ENCODE measurements at places on chromosomes 4 and X. TPM values are rescaled to one million over a fixed set of nuclear protein-coding genes. Genes with fewer than 3 reads are reported as not detected.
A peak's percentile ranks its signal among the peaks of the same experiment; 100 is the strongest.

SSX4 gene
- total RNA-seq = not detected

PDS5A gene
- total RNA-seq = 75.5 TPM

DNA sequence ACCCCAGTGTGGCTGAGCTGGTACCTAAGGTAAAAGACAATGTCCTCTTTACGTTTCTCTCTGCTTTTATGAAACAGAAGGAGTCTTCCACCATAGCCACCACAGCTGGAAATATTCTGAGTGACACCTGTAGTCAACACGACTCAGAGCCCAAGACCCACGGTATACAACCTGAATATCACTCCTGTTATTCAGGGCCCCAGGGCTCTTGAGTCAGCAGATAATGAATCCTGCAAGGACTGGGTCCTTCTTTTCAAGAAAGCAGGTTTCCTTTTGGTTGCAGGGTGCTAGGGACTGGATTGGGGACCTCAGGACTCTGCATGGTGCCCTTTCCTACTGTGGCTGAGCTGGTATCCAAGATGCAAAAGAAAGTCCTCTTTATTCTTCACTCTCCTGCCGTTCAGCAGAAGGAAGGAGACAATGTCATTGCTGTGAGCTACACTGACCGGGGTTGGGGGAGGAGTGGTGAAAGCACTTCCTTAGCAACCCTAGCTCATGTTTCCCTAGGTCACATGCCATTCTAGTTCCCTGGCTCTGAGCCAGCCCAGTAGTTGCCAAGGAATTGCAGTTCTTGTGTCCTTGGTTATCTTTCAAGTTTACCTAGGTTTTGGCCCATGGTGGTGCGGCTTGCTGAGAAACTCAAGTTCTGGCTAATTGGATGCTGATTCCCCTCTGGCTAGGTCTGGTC lies 23.7 kb upstream of the UNC5C start:
- DNase-seq = peak; percentile 73

FATE1 gene
- not detected for total RNA-seq

NAP1L5 gene
- 1.3 TPM for total RNA-seq

- DNase-seq = no peak
These were observed 736 bp downstream of the IDS start for GRCh38 chrX:149504226-149504914.

GAB1 gene
- 10.4 TPM for total RNA-seq

- peak; percentile 27 for DNase-seq
These were observed 1393.3 kb downstream of the ARAP2 start for GRCh38 chr4:34850968-34851367.

DNA sequence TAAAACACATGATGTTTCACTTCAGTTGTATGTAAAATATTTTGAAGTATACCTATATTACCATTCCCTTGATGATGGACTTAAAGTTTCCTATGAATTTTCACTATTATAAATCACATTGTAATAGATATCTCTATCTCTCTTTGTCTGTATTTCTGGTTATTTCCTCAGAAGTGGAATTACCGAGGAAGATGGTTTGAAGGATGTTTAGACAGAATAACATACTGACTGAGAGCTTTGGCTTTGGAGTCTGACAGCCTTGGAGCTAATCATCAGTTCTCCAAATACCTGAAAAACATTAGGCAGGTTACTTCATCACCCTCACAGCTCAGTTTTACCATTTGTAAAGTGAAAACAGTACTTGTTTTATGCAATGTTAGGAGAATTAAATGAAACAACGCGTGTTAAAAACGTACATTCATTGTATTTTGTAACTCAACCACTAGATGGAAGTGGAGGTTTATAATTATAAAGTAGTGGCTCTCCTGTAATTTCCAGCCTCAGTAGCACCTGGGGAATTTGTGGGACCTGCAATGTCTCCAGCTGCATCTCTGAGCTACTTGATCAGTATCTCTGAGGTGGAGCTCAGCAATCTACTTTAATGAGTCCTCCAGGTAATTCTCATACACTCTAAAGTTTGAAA lies 14.3 kb downstream of the JCHAIN start:
- DNase-seq = no peak

GRCh38 chr4:76526585-76526990 lies 91.6 kb downstream of the SHROOM3 start:
- peak; percentile 59 for DNase-seq

DNA sequence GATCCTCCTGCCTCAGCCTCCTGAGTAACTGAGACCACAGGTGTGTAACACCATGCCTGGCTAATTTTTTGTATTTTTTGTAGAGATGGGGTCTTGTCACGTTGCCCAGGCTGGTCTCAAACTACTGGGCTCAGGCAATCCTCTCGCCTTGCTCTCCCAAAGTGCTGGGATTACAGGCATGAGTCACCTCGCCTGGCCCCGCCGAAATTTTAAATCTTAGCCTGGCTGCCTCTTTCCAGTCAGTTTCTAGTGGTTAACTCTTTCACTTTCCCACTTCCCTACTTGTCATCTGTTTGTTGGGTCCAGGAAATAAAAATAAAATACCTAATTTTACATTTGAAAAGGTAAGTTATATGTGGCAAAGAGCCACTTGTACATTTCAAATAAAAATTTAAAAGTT lies 62.4 kb downstream of the TMEM165 start:
- no peak for DNase-seq

DGAT2L6 gene
- total RNA-seq = not detected
